ENCODE measurements at places on chromosomes 3 and 15. TPM values are rescaled to one million over a fixed set of nuclear protein-coding genes. Genes with fewer than 3 reads are reported as not detected.

- DNase-seq, result no peak
Observed at GRCh38 chr3:45575386-45575923, 19.1 kb upstream of the LIMD1 start.

- no peak for DNase-seq
Observed at GRCh38 chr15:31408724-31409123, 82.1 kb downstream of the KLF13 start.

GRCh38 chr3:99999536-99999935 is 114.8 kb downstream of the FILIP1L start:
- DNase-seq, result no peak

- DNase-seq, result no peak
Observed at GRCh38 chr3:10998542-10998941, 6.0 kb downstream of the SLC6A1 start.

DNA sequence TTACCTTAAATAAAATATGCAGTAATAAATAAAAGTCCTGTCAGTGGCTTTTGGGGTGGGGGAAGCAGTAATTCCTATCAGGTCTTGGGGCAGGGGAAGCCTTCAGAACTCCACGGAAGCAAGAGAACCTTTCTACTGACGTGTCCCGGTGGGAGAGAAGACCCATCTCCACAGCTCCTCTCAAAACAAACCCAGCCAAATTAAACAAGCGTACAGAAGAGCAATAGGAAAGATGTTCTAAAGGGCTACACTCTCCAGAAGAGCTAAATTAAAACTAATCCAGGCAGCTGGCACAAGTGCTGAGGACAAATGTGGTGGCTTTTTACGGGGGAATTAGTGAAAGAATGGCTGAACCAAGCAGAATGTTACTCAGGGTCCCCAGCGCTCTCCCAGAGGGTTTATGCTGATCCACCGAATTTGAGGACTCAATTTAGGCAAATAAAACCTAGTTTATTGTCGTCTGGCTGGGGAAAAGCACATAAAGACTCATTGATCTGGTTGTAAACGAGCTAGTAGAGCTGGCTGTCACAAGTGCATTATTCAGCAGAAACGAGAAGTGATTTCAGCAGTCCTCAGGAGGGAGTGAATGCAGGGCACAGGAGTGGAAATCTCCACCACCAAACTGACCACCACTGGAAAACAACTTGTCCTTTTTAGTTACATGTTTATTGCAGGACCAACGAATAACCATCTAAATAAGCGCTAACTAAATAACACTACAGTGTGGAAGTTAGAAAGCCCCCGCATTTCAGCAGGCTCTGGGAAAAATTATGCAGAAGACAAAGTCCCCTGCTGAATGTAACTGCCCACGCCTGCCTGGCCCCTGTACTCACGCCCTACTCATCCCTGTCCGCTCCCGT is 13.5 kb downstream of the BFSP2 start:
- DNase-seq, result no peak

DNA sequence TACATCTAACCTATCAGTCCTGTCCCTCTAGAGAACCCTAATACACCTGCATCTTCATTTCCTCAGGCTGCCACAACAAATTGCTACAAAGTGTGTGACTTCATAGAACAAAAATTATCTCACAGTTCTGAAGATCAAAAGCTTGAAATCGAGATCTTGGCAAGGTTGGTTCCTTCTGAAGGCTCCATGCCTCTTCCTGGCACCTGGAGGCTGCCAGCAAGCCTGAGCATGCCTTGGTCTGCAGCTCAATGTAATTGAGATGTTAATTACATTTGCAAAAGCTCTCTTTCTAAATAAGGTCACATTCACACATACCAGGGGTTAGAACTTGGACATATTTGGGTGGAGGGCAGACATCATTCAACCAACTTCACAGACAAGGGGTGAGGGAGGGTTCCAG is 86.4 kb upstream of the ABHD17C start:
- no peak for DNase-seq

Gene CILP
- 12.3 TPM for total RNA-seq

Gene ISL2
- not detected for total RNA-seq

DNA sequence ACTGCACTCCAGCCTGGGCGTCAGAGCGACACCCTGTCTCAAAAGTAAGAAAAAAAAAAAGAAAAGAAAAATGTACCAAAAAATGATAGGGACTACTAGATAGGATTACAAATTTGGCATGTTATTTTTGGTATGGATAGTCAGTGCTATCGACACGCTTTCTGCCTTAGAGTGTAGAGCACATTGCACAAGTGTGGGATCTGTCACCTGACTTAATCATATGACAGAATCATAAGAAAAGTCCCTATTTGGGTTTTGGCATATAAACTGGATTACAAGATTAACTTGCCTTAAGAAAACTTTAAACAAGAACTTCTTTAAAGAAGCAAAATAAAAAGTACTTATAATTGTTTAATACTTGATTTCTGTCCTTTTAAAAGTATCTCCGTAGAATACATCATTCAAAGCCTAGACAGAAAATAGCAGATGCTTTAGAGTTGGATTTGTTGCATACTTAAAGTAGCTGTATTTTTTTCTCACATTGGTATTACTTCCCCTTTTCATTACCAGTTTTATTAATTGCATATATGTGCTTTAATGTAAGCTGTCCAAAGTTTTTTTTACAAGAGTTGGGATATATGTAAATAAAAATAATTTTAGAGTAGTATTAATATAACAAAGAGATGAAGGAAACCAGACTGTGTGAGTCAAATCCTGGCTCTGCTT is 7.8 kb downstream of the ATP6V1A start:
- no peak for DNase-seq

GRCh38 chr3:112115161-112115739 is 17.8 kb downstream of the GCSAM start:
- DNase-seq, result no peak
